SJCRH30 (cell line): ENCODE measurements at places on chromosomes 11 and 22. TPM values are rescaled to one million over a fixed set of nuclear protein-coding genes. Genes with fewer than 3 reads are reported as not detected.

The PRODH gene
- total RNA-seq: 0.13 and 0.18 TPM in 2 replicates

The GP1BB gene
- total RNA-seq: 2.5 and 4.4 TPM in 2 replicates

The CARD18 gene
- total RNA-seq: not detected in 2 replicates

The MAJIN gene
- total RNA-seq: not detected in 2 replicates

The MOGAT2 gene
- total RNA-seq: 0.18 TPM in 1 of 2 replicates, not detected in the other
